ENCODE measurements at places on chromosomes 4 and X.

DNA sequence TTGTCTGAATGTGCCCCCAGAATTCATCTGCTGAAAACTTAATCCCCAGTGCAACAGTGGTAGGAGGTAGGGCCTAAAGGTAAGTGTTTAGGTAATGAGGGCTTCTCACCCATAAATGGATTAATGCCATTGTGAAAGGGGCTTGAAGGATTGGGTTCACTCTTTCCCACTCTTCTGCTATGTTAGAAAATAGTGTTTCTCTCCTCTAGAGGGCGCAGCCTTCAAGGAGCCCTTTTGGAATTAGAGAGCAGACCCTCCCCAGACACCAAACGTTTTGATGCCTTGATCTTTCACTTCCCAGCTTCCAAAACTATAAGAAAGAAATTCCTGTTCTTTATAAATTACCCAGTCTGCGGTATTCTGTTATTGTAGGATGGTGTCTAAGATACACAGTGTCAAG lies 706.4 kb downstream of the SMARCA1 start:
- no peak for DNase-seq

DNA sequence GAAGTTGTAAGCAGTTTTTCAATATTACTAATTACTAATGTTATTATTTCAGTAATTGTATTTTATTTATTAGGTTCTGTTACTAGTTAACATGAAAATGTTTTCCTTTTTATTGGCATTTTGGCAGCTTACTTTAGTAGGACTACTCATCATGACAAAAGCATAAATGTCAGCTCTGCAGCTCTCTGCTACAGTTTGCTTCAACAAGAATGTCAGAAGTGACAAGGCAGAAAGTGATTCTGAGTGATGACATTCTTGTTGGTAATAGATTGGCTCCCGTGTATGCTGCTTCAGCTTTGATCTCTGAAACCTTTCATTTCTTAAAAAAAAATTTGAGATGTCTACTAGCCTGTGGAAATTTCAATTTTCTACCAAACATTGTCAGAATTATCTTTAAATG lies 1193.9 kb downstream of the FSTL5 start:
- no peak for DNase-seq

DNA sequence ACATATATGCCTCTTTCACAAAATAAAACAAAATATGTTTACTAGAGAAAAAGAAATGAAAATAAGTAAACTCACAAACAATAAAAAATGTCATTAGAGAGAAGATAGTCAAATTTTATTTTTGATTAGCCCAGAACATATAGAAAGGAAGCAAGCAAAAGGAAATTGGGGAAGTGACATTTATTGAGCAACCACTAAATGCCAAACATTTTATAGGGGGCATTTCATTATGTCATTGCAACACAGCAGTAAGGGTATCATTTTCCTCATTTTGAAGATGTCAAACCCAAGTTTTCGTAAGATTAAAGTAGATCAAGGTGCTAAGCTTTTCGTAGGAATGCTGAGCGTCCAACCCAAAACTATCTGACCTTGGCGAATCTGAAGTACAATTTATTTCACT lies 1331.5 kb upstream of the PABPC4L start:
- no peak for DNase-seq

GRCh38 chr4:16670727-16671126 lies 227.7 kb downstream of the LDB2 start:
- DNase-seq: no peak

GRCh38 chrX:123171781-123172180 lies 12.3 kb upstream of the GRIA3 start:
- DNase-seq: no peak

GRCh38 chr4:20194123-20195013 lies 57.3 kb upstream of the SLIT2 start:
- no peak for DNase-seq

DNA sequence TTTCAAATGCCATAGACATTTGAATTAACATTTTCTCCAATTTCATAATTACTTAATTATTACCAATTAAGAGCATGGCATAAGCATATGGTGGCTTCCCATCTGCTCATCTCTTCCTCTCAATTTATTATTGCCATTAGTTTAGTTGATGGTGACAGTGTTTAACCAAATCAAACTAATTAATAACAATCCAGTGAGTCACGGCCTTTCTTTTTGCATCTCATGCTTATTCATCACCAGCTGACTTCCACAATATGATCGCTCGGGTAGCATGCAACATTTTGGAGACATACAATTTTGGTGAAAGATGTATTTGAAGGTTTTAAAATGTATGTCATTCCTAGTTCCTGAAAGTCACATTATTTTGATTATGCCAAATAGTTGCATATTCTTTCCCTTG lies 172.8 kb upstream of the TACR3 start:
- no peak for DNase-seq

DNA sequence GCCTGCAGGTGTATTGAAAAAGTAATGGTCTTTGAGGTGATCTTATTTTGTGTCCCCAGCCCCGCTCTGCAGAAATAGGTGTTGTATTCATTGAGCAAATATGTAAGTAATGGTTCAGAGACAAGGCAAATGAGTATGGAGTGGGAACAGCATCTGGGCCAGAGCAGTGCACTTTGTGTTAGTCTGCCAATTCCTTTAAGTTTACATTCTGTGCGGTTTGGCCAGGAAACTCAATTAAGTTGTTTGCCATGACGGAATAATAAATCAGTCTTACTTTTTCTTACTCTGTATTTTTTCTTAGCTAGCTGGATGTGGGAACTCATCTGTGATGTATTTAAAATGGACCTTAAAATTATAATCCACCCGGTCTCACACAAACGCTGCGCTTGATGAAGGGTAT lies 12.6 kb downstream of the DCLK2 start:
- DNase-seq: no peak

DNA sequence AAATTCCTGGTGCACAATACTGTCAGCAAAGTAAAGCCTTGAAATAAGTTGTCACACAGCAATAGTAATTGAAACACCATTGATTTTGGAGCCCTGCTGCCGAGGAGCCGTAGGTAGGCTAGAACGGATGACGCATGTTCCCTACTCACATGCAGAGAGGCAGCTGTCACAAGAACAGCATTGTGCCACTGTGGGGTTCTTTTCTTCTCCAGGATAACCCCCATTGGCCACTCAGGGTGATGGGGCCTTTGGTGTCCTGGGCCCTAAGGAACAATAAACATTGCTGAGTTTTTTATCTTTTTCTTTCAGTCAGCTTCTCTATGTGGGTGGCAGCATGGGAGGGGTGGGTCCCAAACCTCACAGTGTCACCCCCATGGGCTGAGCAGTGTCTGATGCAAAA lies 542.3 kb downstream of the BCOR start:
- no peak for DNase-seq

DNA sequence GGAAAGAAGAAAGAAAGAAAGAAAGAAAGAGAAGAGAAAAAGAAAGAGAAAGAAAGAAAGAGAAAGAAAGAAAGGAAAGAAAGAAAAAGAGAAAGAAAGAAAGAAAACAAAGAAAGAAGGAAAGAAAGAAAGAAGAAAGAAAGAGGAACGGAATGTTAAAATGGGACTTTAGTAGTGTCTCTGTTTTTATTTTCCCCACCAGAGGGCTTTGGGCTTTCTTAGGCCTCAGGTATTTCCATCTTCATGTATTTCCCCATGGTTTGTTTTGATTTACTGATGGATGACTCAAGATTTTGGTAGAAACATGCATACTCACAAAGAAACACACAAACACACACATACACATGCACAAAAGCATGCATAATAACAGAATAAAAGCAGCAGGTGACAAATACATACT lies 181.2 kb downstream of the AFF2 start:
- DNase-seq: no peak

GRCh38 chr4:109046471-109047201 lies 255.8 kb downstream of the COL25A1 start:
- no peak for DNase-seq

All from stimulated activated CD4-positive, alpha-beta T cell treated with anti-CD3 and anti-CD28 coated beads, TNF-alpha, amount 100 ng/mL, for 1 hour (primary cell).